ENCODE measurements at places on chromosomes 3 and 15.

DNA sequence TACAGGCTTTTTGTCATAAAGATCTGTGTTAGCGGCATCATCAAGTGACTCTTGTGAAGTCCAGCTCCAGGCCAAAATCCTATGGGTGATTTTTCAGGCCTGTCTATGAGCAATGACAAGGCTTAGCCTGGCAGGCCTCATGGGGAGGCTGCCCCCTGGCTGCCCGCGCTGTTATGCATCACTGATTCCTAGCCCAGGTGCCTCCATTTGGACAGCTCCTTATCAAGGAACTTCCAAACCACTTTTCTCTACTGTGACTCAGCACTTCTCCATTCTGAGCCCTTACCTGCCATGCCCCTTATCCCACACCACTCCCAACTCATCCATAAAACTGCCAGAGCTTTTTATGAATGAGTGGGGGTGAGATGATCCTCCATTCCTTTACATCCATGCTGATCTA, 91.5 kb upstream of the C3orf80 start:
- no peak for DNase-seq

DNA sequence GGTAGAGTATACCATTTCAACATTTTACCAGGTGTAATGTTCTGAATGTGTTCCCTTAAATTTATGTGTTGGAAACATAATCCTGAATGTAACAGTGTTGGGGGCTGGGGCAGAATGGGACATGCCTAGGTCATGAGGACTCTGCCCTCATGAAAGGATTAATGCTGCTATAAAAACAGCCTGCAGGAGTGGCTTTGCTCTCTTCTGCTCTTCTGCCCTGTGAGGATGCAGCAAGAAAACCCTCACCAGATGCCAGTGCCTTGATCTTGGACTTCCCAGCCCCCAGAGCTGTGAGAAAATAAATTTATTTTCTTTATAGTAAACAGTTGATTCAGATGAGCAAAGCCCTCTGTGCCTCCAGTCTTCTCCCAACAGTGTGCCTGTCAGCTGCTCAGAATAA, 326.0 kb upstream of the ONECUT1 start:
- DNase-seq = no peak

DNA sequence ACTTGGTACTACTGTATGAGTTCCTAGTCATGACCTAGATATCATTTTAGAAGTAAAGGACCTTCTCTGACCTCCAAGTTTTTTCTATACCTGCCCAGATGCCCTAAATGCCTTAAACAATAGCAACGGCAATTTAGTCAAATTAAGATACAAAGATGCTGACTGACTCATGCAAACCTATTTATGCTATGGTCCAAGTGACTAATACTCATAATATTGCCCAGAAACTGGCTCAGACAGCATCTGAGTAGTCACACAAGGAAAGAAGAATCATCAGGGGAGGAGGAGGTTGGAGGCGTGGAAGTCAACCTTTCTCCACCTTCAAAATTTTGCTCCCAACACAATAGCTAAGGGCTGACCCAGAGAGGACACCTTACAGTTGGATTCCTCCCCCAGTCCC, 6.8 kb downstream of the FYCO1 start:
- no peak for DNase-seq

DNA sequence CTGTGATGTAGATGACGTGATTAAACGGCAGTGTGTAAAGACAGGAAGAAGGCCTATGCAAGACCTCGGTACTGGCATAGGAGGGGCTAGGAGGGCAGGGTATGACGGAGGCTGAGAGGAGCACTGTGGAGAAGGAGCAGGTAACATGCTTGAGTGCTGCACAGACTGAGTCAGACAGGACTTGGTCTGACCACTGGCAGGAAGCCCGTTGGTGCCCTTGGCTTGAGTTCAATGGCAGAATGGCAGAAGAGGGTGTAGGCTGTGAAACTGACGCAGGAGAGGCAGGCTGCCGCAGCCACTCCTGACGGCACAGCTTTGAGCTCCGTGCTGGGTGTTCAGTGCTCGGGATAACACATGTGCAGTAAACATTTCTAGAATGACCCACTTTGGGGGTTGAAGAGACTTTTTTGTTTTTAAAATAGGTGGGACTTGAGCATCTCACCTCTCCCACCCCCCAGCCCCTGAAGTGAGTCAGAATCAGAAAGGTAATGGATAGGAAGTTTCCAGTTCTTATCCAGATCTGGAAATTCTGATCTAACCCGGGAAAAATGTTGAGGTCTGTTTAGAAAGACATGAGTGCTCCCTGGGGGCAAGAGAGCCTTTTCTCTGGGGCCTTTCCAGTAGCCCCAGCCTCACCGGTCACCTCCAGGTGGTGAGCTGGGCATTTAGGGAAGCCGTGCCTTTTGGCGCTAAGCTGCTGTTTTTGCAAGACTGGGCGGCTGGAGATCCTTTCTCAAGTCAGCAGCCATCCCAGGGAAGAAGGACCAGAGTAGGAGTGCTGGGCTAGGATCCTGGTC, 126.4 kb downstream of the RPLP1 start:
- no peak for DNase-seq

DNA sequence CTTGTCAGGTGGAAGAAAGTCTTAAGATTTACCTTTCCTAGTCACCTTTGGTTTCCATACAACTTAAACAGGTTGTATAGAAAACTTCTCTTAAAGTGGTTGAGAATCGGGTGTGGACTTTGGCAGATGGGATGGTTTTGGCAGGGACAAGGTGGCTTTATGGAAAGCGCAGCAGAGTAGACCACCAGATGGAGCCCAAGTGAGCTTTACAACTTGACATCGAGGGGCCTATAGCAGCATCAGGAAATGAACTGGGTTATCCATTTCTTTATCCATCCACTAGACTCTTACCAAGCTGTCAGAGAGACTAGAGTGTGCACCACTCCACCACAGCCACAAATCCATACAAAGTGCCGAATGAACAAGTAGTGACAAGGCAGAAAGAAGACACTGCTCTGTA, 85.3 kb upstream of the MBNL1 start:
- peak; percentile 1 for DNase-seq

GRCh38 chr15:26374806-26375205, 398.1 kb downstream of the GABRB3 start:
- no peak for DNase-seq

GRCh38 chr15:57098896-57099295, 180.5 kb downstream of the TCF12 start:
- DNase-seq = no peak

DNA sequence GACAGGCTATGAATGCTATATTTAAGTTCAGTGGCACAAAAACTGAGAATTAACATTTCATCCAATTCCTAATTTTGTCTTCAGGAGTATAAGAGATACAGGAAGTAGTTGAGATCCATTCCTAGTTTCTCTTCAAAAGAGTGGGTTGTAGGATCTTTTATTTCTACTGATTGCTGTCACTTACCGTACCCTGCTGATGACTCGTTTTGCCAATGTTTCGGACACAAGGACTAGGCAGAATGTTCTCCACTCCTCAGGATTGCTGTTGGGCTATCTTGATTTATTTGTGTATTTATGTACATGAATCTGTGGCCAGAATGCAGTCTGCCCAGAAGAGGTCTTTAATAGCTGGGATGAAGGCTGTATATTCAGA, 11.9 kb downstream of the ARL8B start:
- DNase-seq = no peak

GRCh38 chr15:60385620-60386552, 11.9 kb downstream of the ANXA2 start:
- no peak for DNase-seq

DNA sequence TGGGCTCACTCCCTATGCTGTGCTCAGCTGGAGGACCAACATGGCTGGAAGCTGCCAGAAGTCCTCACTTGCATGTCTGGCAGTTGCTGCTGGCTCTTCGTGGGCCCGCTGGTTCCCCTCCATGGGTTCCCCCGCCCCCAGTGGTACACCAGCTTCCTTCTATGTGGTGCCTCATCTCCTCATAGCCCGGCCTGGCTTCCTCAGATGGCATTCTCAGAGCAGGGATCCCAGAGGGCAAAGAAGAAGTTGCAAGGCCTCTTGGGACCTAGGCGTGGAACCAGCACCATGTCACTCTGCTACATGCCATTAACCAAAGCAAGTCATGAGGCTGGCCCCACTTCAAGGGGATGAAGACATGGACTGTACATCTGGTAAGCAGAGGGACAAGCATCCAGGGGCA, 2.9 kb upstream of the CFAP92 start:
- no peak for DNase-seq

DNA sequence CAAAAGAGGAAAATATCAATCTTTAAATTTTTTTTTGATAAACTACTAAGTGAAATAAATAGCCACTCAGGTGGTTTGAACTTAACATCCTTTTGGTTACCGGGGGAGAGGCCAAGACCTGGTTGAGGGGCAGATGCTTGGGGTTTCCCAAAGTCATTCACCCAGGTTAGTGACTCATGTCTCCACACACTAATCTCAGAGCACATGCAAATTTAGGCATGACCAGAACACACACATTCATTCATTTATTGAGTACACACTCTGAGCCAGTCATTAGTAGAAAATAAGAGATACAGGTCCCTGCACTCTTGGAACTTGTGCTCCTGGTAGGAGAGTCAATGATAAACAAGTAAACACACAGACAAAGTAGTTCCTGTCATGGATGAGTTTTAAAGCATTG, 7.3 kb downstream of the ILDR1 start:
- DNase-seq = no peak

- DNase-seq = no peak
These were observed 5.8 kb downstream of the RBMS3 start for GRCh38 chr3:29286478-29287240.

GRCh38 chr15:67267440-67267839, 12.9 kb downstream of the IQCH start:
- no peak for DNase-seq

DNA sequence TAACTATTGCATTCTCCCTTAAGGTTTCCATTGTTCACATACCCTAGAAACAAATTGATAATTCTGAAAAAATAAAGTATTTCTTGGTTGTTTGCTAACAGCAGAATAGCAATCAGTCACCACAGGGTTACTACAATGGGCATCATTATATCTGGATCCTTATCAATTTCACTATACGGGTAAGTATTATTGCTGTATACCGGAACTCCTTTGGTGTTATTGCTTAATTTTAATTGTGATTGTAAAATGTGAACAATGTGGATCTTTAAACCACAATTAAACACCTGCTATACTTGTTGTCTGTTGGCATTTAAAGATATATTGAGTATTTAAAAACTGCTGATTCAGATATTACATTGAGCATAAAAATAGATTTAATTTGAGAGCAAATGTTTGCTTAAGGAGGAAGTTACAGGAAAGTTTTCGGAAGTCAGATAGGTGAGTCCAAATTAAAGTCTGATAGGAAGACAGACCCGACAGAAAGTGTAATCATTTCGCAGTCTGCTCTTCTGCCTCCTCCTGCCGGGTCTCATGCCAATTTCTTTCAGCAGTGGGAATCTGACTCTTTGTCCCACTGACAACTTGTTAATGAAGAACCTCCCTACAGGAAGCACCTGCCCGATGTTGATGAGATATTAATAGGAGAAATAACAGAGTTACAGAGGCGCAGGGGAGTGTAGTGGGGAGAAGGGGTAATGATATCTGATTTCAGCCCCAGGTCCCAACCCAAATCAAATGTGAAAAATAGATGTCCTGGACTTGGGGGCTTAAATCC, 169.7 kb upstream of the TBC1D5 start:
- DNase-seq = no peak

DNA sequence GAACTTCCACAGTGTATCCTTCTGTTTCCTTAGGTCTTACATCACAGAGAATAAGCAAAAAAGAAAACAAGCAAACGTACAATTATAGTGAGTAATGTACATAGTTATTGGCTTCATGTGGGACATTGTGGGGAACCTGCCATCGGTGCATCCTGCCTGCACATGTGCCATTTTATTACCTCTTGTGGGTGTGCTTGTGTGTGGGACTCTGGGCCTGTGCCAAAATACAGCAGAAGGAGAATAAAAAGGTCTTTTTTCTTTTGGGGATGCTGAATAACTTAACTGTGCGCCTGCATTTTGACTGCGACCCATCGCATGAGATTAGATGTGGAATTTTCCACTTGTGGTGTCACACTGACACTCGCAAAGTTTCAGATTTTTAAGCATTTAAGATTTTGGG, 169.6 kb upstream of the DCBLD2 start:
- no peak for DNase-seq

GRCh38 chr15:74032606-74033561, 38.4 kb downstream of the PML start:
- DNase-seq = no peak

GRCh38 chr3:37887824-37888223, 26.1 kb downstream of the CTDSPL start:
- DNase-seq = no peak

DNA sequence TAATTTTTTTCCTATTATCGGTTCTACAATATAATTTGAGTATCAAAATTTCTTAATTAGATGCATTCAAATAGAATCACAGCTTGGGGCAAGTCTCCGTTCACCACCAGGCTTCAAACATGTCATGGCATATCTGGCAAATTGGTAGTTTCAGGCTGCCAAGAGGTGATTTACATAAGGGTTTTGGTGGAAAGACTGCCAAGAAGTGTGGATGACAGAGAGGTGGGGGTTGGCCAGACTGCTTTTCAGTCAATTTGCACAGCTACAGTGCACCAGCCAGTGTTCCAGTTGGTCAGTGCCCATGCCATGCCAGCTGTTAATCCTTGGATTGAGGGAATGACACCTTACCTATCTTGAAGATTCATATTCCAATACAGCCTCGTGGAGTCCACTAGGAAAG, 8.4 kb upstream of the GSK3B start:
- no peak for DNase-seq

- no peak for DNase-seq
These were observed 40.5 kb downstream of the SV2B start for GRCh38 chr15:91140601-91141000.

DNA sequence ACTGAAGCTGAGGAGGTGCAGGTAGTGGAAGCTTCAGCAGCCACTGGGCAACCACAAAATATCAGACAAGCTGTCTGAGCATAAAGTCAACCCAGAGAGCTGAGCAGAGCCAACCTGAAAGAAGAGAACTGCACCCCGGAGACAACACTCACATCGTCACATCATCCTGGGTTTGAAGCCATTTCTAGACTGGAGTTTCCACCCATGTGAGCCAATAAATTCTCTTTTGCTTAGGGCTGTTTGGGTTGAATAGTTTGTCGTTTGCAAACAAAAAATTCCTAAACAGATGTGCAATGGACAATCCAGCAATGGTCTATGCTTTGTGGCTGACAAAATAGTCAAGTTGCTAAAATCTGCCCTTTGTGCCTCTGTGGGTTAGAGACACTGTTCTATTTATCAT, 15.3 kb upstream of the RAD18 start:
- no peak for DNase-seq

DNA sequence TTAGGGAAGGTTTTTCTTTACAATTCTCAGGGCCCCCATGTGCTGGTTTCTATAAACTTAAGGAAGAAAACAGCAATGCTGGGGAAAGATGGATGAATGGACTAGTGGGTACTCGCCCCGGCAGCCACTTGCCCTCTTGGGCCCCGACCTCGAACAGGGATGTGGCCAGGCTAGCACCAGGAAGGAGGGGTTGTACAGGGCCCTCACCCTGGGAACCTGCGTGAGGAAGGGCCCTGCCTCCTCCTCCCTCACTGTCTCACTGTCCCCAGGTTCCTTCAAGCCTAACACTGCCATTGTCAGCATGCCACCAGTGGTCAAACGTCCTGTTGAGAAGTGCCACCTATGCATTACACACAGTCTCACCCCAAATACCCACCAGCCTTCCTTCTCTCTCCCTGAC, 9.1 kb downstream of the ADAMTS17 start:
- DNase-seq = no peak
